ENCODE measurements at places on chromosomes 5 and 9.

DNA sequence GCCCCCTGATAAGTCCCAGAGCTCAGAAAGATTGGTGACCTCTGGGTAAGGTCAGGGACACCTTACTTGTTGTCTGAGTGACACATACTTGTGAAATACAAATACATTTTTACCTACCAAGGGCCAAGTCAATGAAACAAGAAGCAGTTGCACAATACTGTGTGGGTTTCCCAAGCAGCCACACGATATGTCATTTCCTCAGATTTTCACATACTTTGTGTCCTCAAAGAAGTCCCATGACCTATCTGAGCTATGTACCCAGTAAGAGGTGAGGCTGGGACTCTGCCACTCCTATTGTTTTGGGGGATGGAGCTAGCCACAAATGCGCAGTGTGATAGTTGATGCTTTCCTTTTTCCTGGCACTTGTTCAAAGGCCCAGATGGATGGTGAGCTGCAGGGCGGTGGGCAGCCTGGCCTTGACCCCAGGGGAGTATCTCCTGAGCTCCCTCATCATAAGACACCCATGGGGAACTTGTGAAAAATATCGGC is 4.8 kb upstream of the SLC25A51 start:
- DNase-seq: no peak

GRCh38 chr5:56480078-56480704 is 247.1 kb upstream of the ANKRD55 start:
- DNase-seq: no peak

GRCh38 chr5:56862909-56863308 is 46.5 kb upstream of the SETD9 start:
- no peak for DNase-seq

GRCh38 chr9:136075881-136076678 is 19.0 kb downstream of the NACC2 start:
- DNase-seq: no peak

- no peak for DNase-seq
These were observed 15.4 kb upstream of the SUSD3 start for GRCh38 chr9:93043122-93043521.

DNA sequence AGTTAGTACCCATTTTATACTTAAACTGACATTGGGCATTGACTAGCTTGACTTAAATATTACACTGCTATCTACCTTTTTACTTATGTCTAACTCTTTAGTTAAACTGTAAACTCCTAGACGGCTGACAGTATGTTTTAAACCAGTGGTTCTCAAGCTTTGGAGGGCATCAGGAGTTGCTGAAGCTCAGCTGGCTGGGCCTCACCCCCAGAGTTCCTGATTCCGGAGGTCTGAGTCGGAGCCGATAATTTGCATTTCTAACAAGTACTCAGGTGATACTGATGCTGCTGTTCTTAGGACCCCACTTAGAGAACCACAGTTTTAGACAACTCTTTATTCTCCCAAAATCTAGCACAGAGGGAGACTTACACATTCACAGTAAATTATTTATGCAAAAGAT is 63.3 kb upstream of the PCA3 start:
- no peak for DNase-seq

GRCh38 chr5:55021821-55022220 is 2.2 kb upstream of the GZMK start:
- DNase-seq: no peak

- no peak for DNase-seq
These were observed 96.8 kb upstream of the NREP start for GRCh38 chr5:111853748-111854147.

DNA sequence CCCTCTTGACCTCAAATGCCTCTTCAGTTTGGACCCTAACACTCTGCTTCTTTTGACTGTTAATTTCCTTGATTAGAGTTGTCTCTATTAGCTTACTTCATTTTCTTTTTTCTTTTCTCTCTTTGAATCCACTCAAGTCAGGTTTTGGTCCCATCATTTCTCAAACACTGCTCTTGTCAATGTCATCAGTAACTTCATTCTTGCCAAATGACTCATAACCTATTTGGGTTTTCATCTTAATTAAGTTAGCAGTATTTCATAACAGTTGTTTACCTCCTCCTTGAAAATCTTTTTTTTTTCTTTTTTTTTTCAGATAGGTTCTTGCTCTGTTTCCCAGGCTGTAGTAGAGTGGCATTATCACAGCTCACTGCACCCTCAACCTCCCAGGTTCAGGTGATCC is 119.6 kb downstream of the PARP8 start:
- no peak for DNase-seq

GRCh38 chr5:50963971-50964745 is 297.7 kb downstream of the PARP8 start:
- no peak for DNase-seq

DNA sequence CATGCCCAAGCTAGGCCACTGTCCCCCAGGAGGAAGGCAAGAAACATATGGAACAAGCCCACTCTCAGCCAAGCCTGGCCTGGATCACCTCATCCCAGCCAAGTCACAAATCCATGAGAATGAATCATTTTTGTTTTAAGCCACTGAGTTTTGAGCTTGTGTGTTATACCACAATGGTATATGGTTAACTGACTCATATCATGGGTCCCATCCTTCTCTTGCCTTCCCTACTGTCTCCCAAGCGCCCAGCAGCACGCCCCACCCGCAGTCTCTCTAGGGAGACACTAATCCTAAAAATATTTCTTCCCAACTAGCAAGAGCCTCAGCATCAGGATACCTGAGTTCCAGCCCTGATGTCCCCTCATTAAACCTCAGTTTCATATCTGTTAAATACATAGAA is 248.1 kb downstream of the CDK5RAP2 start:
- DNase-seq: no peak

DNA sequence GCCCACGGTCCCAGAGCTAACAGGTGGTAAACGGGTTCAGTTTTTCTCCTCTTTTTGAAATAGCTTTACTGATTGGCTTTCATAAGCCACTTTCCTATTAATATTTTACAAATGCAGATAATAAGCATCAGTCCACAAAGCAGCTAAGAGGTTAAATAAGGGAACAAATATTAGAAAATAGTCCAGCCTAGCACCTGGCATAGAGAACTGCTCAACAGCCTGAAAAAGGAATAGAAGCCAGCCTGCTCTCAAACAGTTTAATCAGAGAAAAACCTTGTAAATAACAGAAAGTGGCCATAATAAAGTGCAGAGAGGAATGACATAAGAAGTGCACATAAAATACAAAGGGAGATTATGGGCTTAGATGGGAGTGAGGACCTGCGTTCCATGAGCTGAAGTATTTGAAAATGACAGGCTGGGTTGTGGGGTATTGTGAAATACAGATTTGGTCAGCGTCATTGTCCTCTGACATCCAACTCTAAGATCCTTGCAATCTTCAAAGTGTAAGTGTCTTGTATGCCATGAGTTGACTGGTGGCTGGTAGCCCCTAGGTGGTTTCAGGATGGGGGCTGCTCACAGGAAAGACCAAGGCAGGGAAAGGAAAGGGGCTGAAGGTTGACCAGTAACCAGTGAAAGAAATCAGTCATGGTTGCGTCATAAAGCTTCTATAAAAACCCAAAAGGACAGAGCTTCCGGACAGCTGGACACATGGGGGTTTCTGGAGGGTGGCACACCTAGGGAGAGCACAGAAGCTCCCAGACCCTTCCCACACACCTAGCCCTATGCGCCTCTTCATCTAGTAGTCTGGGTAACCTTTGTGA is 32.4 kb downstream of the MYO10 start:
- no peak for DNase-seq

- DNase-seq: no peak
These were observed 84.0 kb downstream of the COL5A1 start for GRCh38 chr9:134725605-134725940.

- no peak for DNase-seq
These were observed 318.3 kb downstream of the ENC1 start for GRCh38 chr5:74322191-74322590.

DNA sequence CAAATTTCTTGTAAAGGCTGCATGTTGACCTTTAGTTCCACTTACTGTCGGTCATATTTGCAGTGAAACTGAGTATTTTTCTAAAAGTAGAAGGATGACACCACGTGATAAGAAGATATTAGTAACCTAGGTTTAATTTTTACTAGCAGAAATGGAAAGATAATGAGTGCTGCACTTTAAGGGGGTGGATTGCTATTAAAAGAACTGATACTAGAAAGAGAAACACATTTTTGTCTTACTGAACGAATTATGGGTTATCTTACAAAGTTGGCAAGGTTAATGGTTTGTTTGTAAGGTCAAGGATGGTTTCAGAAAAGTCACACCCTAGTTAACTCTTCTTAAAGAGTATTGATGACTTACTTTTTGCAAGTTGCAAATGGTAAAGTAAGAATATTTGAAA is 2.4 kb downstream of the MACIR start:
- no peak for DNase-seq

- DNase-seq: no peak
These were observed 2.1 kb downstream of the ANXA1 start for GRCh38 chr9:73153793-73154227.

DNA sequence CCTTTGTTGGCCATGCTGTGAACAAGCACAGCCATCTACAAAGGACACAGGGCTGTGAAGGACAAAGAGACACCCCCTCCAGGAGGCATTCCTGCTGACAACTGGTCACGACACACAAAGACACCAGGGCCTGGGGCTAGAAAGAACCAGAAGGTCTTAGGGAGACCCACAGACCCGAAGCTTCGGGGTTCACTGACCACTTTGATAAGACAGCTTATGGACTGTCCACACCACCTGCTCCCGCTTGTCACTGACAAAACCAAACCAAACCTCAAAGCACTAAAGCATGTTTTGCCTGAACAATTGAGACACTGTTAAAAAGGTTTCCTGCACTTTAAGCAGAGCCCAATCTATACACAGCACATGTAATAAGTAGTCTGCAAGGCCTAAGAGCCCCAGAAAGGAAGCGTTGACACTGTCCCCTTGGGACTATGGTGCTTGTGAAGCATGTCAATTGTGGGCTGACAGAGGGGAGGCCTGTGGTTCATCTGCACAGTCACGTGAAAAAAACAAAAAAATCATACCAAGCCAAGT is 185.0 kb downstream of the GAPVD1 start:
- DNase-seq: no peak

DNA sequence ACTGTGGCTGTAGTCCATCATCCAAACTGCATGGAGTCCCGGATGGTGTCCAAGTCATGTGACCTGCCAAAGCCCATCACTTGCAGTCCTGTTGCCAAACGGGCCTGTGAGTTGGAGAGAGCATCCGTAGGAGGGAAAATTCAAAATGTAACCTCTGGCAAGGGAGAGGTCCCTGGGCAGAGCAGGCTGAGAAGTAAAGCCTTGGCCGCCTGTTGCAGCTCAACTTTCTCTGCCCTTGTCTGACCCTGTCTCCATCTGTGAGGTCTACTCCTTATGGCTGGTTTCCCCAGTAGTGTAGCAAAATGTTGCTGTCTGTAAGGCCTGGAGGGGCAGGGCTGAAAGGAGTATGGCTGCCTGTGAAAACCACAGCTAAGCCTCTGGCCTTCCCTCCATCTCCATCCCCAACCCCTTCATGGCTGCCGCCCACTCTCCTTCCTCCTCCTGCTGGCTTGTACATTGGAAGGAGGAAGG is 163.5 kb downstream of the SEMA6A start:
- no peak for DNase-seq

GRCh38 chr5:97162045-97162444 is 19.6 kb upstream of the LIX1 start:
- no peak for DNase-seq

DNA sequence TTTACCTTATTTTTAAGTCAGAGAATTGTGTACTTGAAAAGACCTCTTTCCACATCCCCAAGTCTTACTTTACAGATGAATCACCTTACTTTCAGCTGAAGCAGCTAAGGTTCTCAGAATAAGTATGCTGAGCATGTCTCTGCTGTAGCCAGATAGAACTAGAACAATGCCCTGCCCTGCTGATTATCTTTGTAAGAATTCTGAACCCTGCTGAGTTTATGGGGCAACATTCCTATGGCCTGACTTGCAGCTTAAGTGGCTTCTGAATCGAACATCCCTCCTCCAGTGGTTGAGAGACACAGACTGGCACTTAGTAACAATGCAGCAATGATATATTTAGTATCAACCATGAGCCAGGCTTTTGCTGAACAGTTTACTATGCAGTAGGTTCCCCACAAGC is 592.0 kb upstream of the WWC1 start:
- no peak for DNase-seq

DNA sequence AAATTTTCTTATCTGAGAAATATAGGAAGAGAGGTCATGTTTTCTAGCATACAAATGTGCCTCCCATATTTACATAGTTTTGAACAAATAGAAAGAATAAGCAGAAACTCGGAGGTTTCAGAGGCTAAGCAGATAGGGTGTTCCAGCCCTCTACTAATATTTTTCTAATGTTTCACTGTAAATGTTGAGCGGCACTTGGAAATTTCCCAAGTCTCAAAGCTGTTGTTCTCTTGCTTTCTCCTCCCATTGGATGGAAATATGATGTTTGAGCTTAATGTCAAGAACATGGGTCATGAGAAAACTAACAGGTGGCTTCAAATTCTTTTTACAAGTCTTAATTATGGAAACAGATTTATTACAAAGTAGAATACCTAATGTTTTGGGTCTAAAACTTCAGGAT is 5.1 kb downstream of the SPINK1 start:
- no peak for DNase-seq

DNA sequence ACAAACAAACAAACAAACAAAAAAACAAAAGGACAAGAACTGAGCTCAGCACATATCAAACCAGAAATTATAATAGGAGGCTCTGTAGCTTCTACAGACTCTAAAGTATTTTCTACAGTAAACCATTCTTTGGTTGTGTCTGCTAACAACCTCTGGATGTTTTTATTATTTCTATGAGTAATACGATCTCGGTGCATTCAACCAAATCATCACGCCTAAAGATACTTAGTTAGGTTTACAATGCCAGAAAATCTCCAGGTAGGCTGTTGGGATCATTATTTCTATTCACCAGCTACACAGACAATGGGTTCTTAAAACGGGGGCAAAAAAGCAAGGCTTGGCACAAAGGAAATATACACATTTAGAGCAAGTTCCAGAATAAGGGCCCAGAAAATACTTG is 41.6 kb upstream of the ALDOB start:
- DNase-seq: no peak

DNA sequence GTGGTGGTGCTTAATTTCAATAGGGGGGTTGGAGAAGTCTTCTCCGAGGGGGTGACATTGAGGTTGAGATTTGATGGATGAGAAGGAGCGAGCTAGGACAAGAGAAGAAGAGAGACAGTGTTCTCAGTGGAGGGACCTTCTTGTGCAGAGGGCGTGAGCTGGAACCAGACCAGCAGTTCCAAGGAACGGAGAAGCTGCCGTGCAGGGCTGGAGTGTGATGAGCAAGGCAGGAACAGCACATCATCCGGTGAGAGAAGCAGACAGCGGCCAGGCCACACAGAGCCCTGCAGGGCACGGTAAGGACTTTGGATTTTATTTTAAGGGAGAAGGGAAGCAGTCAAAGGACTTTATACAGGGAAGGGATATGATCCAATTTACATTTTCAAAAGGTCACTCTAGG is 206.9 kb downstream of the MELK start:
- no peak for DNase-seq
